Uterus (tissue), 4 donors: ENCODE measurements at places on chromosomes 2 and 18. TPM values are rescaled to one million over a fixed set of nuclear protein-coding genes. Genes with fewer than 3 reads are reported as not detected.

DNA sequence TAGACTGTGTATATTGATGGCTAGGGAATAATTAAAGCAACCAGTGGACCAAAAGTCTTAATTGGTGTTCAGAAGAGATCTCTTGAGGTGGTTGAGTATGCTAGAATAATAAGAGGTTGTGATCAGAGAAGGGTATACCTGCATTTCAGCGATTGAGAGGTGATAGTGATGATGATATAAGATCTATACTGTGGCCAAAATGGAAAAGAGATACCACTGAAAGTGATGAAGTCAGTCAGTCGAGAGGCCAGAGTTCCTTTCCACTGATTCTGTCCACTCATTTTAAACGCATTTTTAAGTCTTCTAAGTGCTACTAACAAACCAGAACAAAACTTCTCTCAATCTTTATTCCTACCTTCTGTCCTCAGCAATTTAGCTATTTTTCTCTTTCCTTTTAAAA, 32.9 kb downstream of the ACTR3 start:
- H3K27ac ChIP-seq, result no peak overlapping the region
- H3K36me3 ChIP-seq, result no peaks in the 10 kb centered on the region
- H3K27me3 ChIP-seq, result no peaks in the 10 kb centered on the region
- H3K4me1 ChIP-seq, result no peaks in the 10 kb centered on the region
- no peak for DNase-seq

DNA sequence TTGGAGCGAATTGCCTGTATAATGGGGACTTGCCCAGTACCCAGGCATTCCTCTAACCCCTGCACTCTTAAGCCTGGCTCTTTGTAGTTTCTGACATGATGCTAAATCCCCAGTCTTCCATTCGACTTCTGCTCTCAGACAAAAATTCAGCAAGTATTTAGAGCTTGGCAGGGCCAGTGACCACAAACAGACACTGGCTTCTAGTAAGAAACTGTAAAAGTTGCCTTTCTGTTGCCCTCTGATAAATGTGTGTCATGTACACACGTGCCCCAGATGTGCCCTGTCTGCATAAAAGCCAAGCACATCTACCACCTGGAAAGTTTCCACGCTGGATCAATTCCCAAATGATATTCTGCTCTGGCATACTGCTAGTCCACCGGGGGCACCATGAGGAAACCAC, 18.0 kb downstream of the PAX3 start:
- no peak overlapping the region for H3K27ac ChIP-seq
- H3K36me3 ChIP-seq, result no peaks in the 10 kb centered on the region
- no peak overlapping the region for H3K4me3 ChIP-seq

DNA sequence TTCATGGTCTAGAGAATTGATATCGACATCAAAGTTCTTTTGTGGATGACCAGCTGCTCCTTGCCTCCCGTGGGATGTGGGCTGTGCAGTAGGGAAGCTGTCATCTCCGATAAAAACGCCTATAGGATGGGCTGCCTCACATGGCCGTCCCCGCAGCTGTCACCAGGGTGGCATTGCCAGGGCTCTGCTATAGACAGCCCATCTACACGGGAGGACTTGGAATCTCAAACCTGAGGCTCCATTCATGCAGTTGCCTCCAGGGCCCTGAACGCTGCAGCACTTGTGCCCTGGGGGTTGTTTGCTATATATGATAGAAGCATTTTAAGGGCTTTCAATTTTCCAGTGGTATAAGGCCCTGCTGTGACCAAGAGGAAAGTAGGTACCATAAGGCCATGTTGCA, 183.1 kb downstream of the MYCN start:
- H3K27me3 ChIP-seq, result no peaks in the 10 kb centered on the region
- no peak overlapping the region for H3K27ac ChIP-seq
- H3K4me1 ChIP-seq, result no peaks in the 10 kb centered on the region
- H3K4me3 ChIP-seq, result no peak overlapping the region
- no peaks in the 10 kb centered on the region for H3K36me3 ChIP-seq
- DNase-seq, result no peak

- peaks cover 15% of the 10 kb centered on the region for H3K4me1 ChIP-seq
- H3K4me3 ChIP-seq, result no peak overlapping the region
- H3K36me3 ChIP-seq, result no peaks in the 10 kb centered on the region
- no peak for DNase-seq
- H3K27ac ChIP-seq, result peak overlapping the region; percentile 14
Measured at GRCh38 chr2:237488901-237489860, 2.1 kb downstream of the MLPH start.

Gene INHA
- total RNA-seq, result not detected

Gene REG3G
- total RNA-seq, result 0.35 TPM

Gene TFPI
- 98.9 TPM for total RNA-seq
